Renal pelvis (tissue), 12 donors: ENCODE measurements at places on chromosomes 16 and 17. TPM values are rescaled to one million over a fixed set of nuclear protein-coding genes. Genes with fewer than 3 reads are reported as not detected.

GRCh38 chr16:84738255-84739038 is 38.6 kb downstream of the USP10 start:
- no peak for DNase-seq

GRCh38 chr16:28910086-28911031 is 14.7 kb downstream of the RABEP2 start:
- DNase-seq = no peak

DNA sequence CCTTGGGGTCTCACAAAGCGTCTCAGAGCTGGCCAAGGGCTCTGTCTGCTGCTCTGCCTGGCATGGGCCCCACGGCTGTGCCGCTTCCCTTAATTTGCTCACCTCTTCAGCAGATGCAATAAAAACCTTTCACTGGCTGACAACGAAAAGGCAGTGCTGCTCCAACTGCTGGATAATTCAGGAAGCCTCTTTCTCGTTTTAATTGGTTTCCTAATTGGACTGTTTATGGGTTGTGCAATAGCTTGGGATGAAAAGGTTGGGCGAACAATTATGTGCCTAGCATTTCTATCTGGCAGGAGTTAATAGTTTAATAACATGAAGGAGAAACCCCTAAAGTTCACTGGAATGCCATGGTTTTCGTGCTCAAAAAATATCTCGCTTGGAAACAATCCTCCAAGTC is 234.1 kb upstream of the IRX5 start:
- DNase-seq = no peak

GRCh38 chr16:2894231-2894630 is 11.2 kb downstream of the FLYWCH2 start:
- DNase-seq = no peak

- DNase-seq = no peak
These were observed 6.2 kb downstream of the SMCR8 start for GRCh38 chr17:18321309-18321708.

DNA sequence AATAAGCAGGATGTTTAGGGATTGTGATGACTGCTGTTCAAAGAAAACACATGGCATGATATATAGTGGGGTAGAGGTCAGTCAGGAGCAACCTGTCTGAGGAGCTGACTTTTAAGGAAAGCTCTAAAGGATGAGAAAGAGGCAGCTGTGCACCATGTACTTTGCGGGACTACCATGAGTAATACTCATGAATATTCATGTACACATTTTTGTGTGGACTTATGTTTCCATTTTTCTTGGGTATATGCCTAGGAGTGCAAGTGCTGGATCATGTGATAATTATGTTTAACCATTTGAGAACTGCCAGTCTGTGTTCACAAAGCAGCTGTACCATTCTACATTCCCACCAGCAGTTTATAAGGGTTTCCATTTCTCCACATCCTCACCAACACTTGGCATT is 35.8 kb downstream of the BEAN1 start:
- no peak for DNase-seq

GRCh38 chr17:44934745-44935105 is 12.8 kb downstream of the KIF18B start:
- DNase-seq = no peak

The CYBA gene
- polyA plus RNA-seq = 155 TPM

The SHBG gene
- 4.6 TPM for polyA plus RNA-seq

The CHST5 gene
- 0.47 TPM for polyA plus RNA-seq
